Transverse colon (tissue), 4 donors: ENCODE measurements at places on chromosomes 4 and X. TPM values are rescaled to one million over a fixed set of nuclear protein-coding genes. Genes with fewer than 3 reads are reported as not detected.

- no peaks in the 10 kb centered on the region for H3K27me3 ChIP-seq
- H3K36me3 ChIP-seq, result no peaks in the 10 kb centered on the region
- H3K27ac ChIP-seq, result no peak within 1 kb of the TSS
- H3K4me1 ChIP-seq, result no peaks in the 10 kb centered on the region
Observed at GRCh38 chrX:111511477-111511876, at the start of gene SERTM2. Gene SERTM2 (plus strand): TSS chrX:111511645. CDS start chrX:111518858, 7,213 bp downstream.

- no peak overlapping the region for H3K4me3 ChIP-seq
- no peaks in the 10 kb centered on the region for H3K4me1 ChIP-seq
- no peaks in the 10 kb centered on the region for H3K27me3 ChIP-seq
- no peak for DNase-seq
Observed at GRCh38 chrX:121301822-121302221, 254.4 kb downstream of the GLUD2 start.

- H3K27ac ChIP-seq, result no peak overlapping the region
- H3K36me3 ChIP-seq, result no peaks in the 10 kb centered on the region
- H3K4me3 ChIP-seq, result no peak overlapping the region
- no peak for DNase-seq
- H3K4me1 ChIP-seq, result no peaks in the 10 kb centered on the region
Observed at GRCh38 chr4:7377223-7377865, 57.4 kb downstream of the PSAPL1 start.

DNA sequence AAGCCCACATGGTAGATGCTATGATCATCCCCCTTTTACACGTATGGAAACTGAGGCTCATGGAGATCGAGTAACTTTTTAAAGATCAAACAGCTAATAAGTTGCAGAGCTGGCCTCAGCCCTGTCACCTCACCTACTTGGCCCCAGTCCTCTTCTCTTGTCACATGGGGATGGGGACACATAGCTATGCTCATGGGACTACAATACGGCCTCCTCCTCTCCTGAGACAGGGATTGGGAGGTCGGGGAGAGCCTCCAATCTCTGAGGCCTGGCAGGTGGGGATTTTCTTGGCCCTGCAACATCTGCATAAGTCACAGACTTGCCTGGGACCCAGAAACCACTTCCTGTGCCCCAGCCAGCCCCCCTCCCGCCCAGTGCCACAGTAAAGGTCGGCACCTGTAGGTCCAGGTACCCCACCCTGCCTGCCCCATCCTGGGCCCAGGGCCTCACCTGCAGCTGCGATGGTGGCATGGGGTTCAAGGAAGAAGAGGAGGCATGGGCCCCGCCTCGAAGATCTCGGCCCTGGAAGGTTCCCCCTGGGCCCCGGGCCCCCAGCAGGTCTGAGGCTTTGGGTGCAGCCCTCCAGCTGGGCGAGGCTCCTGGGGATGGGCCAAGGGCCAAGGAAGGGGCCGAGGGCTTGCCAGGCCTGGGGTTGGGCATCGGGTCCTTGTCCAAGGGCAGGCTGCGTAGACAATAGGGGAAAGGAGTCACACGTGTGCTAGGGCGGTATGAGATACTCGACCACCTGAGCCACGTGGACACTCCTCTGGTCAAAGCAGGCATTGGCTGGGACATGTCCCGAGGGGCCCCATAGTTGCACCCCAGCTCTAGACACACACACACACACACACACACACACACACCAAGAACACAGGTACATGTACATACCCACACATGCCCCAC is 6.4 kb downstream of the FOXP3 start:
- H3K27me3 ChIP-seq, result no peaks in the 10 kb centered on the region
- H3K36me3 ChIP-seq, result no peaks in the 10 kb centered on the region
- H3K4me1 ChIP-seq, result no peaks in the 10 kb centered on the region
- no peak overlapping the region for H3K4me3 ChIP-seq
- no peak for DNase-seq

DNA sequence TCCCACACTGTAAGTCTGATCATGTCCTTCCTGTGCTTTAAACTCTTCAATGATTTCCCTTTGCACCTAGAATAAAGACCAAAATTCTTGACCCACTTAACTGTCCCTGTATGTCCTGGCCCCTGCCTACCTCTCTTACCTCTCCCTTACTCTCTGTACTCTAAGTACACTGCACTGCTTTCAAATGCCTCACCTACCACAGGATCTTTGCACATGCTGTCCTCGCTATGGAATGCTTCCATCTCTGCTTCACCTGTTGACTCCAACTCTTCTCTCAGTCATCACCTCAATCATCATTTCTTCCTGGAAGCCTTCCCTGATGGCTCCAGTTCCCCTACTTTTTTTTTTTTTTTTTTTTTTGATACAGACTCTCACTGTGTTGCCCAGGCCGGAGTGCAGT is 29.0 kb upstream of the SEPTIN6 start:
- H3K36me3 ChIP-seq, result no peaks in the 10 kb centered on the region
- H3K27me3 ChIP-seq, result no peaks in the 10 kb centered on the region
- no peaks in the 10 kb centered on the region for H3K4me1 ChIP-seq
- no peak overlapping the region for H3K27ac ChIP-seq
- no peak overlapping the region for H3K4me3 ChIP-seq

GRCh38 chr4:54714631-54715030 is 56.9 kb downstream of the KIT start:
- no peak overlapping the region for H3K27ac ChIP-seq
- no peak overlapping the region for H3K4me3 ChIP-seq
- no peaks in the 10 kb centered on the region for H3K36me3 ChIP-seq
- no peaks in the 10 kb centered on the region for H3K27me3 ChIP-seq
- no peaks in the 10 kb centered on the region for H3K4me1 ChIP-seq

Gene DNAAF6
- total RNA-seq, result not detected

Gene ARAP2
- 57.5 TPM for total RNA-seq

Gene TSPAN7
- total RNA-seq, result 111 TPM

Gene MTHFD2L
- 7.6 TPM for total RNA-seq
